Nephron progenitor cell (in vitro differentiated cells): ENCODE measurements at places on chromosomes 11 and 22.

DNA sequence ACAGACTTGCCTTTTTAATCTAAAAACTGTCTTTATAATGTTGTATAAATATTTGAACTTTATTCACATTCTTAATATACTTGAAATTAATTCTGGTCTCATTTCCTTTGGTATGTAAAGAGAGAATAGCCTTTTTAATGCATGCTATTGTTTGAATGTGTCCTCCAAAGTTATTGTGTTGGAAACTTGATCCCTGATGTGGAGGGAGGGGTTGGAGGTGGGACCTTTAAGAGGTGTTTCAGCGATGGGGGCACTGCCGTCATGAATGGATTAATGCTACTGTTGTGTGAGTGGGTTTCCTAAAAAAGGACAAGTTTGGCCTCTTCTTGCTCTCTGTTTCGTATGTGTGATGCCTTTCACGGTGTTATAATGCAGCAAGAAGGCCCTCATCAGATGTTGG lies 131.7 kb downstream of the DDX10 start:
- no peak for DNase-seq

GRCh38 chr22:23749841-23750301 lies 1.0 kb downstream of the ZNF70 start:
- DNase-seq = no peak

- DNase-seq = no peak
Observed at GRCh38 chr11:12404436-12404835, 27.1 kb downstream of the PARVA start.

DNA sequence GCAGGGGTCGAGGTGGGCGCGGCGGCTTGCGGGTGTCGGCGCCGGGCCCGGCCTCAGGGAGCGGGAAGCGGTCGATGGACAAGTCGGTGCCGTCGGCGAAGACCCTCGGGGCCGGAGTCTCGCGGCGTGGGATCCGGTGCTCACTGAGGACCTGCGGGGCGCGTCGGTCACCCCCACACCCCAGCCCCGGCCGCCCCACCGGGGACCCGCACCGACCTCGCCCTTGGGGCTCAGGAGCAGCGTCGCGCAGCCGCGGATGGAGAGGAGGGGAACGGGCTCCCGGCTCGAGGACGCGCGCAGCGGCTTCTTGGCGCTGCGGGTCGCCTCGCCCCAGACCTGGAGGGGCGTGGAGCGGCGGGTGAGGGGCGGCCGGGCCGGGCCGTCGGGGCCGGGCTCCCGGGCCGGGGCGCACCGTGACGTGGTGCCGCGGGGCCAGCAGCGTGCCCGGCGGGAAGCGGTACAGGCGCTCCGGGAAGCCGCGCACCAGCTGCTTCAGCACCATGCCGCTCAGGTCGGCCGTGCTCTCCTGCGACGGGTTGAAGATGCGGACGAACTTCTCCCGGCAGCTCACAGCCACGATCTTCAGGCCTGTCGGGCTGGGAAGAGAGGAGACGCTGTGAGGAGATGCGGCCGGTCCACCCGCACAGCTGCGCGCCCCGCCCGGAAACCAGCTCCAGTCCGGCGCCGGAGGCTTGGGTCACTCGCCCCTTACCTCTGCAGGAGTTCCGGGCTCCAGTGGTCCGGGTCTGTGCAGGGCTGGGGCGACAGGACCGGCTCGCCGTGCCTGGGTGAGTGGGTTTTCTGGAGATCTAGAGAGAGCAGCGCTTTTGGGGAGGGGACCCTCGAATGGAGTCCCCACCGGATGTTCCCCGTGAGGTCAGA lies 4.5 kb downstream of the LMNTD2 start:
- peak; percentile 41 for DNase-seq

DNA sequence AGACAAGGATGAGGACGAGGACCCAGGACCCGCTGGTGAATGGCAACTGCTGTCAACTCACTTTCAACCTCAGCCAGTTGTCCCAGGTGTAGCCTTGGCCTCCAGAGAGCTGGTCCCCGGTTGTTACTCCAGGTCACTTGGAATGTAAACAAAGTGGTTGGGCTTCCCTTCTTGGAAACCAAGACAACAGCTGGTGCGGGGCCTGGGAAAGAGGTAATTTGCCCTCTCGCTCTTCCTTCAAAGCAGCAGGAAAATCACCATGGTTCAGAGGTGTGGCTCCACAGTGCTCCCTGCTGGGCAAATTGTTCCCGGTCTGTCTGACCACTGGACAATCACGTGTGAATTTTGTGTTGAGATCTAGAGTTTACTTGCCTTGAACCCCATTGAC lies 15.0 kb downstream of the SLC1A2 start:
- DNase-seq = peak; percentile 56

- DNase-seq = no peak
Observed at GRCh38 chr22:21099578-21099977, 53.8 kb downstream of the LRRC74B start.

DNA sequence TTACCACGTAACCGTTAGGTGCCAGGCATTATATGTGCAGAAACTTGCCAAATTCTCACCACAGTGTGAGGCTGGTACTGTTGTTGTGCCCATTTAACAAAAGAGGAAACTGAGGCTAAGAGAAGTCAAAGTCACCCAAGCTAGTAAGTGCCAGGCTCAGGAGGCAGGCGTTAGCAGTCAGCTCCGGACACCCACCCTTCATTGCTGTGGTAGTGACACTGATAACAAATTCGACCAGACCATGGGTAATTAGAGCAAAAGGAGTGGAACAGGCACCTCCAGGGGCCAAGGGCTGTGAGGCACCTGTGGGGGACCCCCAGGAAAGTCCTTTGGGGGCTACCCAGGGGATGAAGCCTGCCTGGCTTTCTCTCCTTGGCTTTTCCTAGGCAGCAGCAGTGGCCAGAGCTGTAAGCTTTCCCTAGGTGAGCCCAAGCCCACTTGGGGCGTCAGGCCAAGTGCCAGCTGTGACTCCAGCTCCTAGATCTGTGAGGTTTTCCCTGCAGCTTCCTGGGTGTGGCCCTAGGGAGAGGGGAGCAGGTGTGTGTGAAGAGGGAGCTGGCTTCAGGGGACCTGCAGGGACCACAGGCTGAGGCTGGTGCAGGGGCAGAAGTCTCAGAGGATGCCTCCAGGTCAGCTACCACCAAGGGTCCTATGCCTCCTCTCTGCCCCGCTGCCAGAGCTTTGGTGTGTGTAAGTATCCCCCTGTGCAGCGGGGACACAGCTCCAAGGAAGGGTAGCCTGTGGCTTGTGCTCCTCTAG lies 19.7 kb upstream of the ALX4 start:
- DNase-seq = no peak

GRCh38 chr11:128915149-128915521 lies 24.0 kb downstream of the KCNJ5 start:
- DNase-seq = no peak

DNA sequence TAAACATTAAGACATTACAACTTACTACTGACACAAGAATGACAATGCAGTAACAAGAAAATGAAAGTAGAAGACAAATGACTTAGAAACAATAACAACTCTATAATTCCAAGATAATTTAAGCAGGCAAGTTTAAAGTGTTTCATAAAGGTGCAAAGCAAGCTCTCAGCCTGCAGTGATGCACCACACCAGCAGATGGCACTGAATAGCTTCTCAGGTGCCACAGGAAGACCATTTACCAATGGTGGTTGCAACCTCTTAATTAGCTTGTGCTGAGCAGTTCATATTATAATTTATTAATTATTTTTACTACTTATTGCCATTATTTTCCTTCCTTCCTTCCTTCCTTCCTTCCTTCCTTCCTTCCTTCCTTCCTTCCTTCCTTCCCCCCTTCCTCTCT lies 60.6 kb downstream of the NXPE2 start:
- DNase-seq = peak; percentile 49

DNA sequence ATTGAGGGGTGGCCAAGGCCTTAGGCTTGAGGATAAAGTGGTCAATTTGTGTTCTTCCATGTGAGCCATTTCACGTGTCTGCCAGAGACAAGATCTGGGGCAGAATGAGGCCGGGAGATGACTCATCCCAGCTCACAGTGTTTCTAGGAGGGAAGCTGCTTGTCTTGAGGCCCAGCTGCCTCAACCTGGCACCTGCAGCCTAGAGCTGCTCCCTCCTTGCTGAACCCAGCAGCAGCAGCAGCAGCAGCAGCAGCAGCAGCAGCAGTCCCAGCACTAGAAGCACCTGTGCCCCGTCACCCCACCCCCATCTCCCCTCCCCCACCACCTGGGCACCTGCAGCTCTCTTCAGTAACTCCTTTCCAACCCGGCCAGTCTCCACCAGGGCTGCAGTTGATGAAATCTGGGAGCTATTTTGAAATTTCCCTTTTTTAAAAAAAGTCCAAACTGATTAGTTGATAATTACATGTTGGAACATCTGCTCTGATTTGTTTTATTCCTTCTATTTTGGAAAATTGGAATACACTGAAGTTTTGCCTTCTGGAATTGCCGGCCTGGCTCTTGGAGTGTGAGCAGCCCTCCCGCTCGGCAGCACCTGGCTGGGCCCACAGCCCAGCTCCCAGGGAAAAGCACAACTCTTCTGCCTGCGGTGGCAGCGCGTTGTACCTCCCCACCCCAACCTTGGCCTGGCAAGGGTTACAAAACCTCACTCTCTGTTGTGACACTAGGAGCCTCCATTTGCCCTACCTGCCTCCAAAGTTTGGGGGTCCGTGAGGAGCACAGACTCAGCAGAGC lies 143.5 kb downstream of the NXPE2 start:
- DNase-seq = no peak

GRCh38 chr11:72836111-72836510 lies 21.9 kb downstream of the ATG16L2 start:
- DNase-seq = no peak
